ENCODE measurements at places on chromosomes 7 and 10. TPM values are rescaled to one million over a fixed set of nuclear protein-coding genes. Genes with fewer than 3 reads are reported as not detected.

Gene SAMD9
- 16.9 TPM for total RNA-seq

Gene NRP1
- 61.5 TPM for total RNA-seq

Gene PLAC9
- not detected for total RNA-seq

Gene CCDC146
- total RNA-seq = 0.34 TPM

Gene CXCL12
- total RNA-seq = 2.2 TPM

Gene MRLN
- total RNA-seq = not detected

Gene ACTL6B
- not detected for total RNA-seq

Gene BAZ1B
- total RNA-seq = 169 TPM

- peak; percentile 6 for DNase-seq
Observed at GRCh38 chr10:94524146-94524545, 21.4 kb upstream of the HELLS start.

DNA sequence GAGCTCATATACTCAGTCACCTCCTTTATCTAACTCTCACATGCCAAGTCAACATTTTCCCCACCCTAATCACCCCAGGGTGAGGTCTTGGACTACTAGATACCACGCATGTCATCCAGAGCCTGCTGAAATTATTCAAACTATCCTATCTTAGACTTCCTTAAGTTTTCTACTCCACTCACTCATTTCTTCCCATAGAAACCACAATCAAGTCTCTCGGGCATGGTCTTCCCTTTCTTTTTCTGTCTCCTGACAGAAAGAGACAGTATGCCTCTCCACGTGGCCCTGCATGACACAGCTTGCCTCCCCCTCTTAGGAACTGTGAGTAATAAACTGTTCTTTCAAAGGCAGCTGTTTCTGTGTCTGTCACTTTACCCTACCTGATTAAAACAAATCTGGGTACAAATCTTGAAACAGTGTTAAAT is 29.4 kb downstream of the TAS2R41 start:
- DNase-seq = no peak

DNA sequence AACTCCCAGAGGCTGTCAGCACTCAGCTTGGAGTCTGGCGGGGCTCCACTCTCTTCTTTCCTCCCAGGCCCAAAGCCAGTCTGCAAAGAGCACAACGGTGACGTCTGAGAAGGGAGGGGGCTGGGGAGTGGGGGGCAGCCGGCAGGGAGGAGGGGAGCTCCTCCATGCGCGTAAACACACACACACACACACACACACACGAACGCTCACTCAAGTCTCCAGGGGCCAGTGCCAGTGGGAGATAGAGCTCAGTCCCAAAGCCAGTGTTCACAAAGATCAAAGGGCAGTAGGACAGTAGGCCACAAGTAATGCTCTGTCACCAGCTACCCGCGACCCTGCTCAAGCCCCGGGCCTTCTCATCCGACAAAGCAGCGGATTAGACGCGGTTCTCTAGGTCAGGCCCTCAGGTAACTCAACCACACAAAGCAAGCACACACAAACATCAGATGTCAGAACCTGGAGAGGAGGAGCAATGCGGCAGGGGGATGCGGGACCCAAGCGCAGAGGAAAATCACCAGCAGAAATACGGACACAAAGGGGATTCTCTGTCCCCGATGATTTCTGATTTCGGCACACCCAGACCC is 19.9 kb downstream of the TCAF1 start:
- peak; percentile 23 for DNase-seq

DNA sequence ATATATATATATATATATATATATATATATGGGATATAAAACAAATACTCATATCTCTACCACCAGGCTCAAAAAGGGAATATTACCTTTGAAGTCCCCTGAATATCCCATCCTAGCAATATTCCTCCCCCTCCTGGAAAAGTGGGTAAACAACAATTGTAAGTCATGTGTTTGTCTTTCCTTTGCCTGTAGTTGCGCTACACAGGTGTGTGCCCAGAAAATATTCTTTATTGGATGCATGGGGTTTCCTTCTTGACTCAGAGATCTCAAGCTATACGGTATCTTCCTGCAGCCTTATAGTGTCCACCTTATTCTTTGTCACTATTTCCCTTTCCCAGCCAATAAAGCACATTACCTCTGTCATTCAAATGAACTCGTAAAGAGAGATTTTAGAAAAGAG is 54.2 kb downstream of the MET start:
- no peak for DNase-seq

- DNase-seq = no peak
Observed at GRCh38 chr7:13875496-13876074, 113.9 kb downstream of the ETV1 start.

DNA sequence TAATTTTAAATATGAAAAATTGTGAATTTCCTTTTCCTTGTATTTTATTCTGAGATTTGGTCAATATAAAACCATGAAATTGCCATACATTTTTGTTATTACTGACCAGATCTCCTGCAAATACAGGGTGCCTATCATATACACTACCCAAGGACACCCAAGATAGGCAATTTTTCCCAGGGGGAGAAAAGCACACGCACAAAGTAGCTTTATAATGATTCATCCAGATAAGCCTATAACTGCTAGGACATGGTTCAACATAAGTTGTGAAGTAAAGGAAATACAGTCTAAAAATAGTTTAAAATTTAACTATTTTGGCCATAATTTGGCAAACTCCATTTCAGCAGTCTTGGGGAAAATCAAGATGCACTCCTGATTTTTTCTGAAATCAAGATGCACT is 4.8 kb downstream of the RUFY2 start:
- no peak for DNase-seq

GRCh38 chr10:124306922-124307371 is 111.8 kb downstream of the OAT start:
- DNase-seq = no peak

DNA sequence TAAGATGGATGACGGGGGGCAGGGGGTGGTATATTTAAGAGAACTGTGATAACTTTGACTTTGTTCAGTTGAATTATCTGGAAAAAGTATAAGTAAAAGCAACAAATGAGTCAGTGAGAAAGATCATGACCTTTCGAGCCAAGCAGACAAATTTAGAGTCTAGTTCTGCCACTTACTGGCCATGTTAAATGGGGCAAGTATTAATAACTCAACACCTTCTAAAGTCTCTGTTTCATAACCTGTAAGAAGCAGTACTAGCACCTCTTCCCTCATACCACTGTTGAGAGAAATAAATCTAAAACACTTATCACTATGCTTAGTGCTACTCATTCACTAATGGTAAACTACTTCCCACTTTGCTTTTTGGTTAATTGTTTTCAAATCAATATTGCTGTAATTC is 604.4 kb upstream of the LRRN3 start:
- no peak for DNase-seq

Measured in Daoy (cell line).